ENCODE measurements at places on chromosomes 7 and 10. TPM values are rescaled to one million over a fixed set of nuclear protein-coding genes. Genes with fewer than 3 reads are reported as not detected.

TMEM139 gene
- total RNA-seq = not detected

SP4 gene
- 4.7 TPM for total RNA-seq

EVX1 gene
- total RNA-seq = not detected

TRA2A gene
- 29.8 TPM for total RNA-seq

CYTH3 gene
- total RNA-seq = 70.3 TPM

PNLIPRP2 gene
- not detected for total RNA-seq

SAMD9L gene
- 26.8 TPM for total RNA-seq

MKI67 gene
- 7.0 TPM for total RNA-seq

HSPA12A gene
- total RNA-seq = 11.8 TPM

PFKP gene
- total RNA-seq = 83.2 TPM

LBX1 gene
- total RNA-seq = not detected

ADRA2A gene
- total RNA-seq = 2.9 TPM

FKBP9 gene
- total RNA-seq = 590 TPM

SAMD9 gene
- 22.2 TPM for total RNA-seq

RGS10 gene
- 25.0 TPM for total RNA-seq

NKX1-2 gene
- total RNA-seq = not detected

FGFBP3 gene
- 0.97 TPM for total RNA-seq

GIMAP8 gene
- total RNA-seq = not detected

FKBP6 gene
- total RNA-seq = not detected

DLX5 gene
- total RNA-seq = not detected

C10orf143 gene
- total RNA-seq = 1.3 TPM

KCND2 gene
- 0.65 TPM for total RNA-seq

MYO1G gene
- 0.12 TPM for total RNA-seq

C10orf67 gene
- 0.16 TPM for total RNA-seq

PLEKHA1 gene
- 26.9 TPM for total RNA-seq

NPSR1 gene
- not detected for total RNA-seq

ANK3 gene
- total RNA-seq = 8.0 TPM

NEUROG3 gene
- not detected for total RNA-seq

OR13A1 gene
- not detected for total RNA-seq

IFIT1B gene
- under 0.01 TPM for total RNA-seq

AGAP9 gene
- total RNA-seq = 2.3 TPM

GCK gene
- total RNA-seq = 0.36 TPM

Measured in hair follicle dermal papilla cell (primary cell).